Activated gamma-delta T cell (primary cell): ENCODE measurements at places on chromosomes 3 and 15.

GRCh38 chr3:186821429-186822387 lies 15.4 kb upstream of the RFC4 start:
- DNase-seq, result no peak

DNA sequence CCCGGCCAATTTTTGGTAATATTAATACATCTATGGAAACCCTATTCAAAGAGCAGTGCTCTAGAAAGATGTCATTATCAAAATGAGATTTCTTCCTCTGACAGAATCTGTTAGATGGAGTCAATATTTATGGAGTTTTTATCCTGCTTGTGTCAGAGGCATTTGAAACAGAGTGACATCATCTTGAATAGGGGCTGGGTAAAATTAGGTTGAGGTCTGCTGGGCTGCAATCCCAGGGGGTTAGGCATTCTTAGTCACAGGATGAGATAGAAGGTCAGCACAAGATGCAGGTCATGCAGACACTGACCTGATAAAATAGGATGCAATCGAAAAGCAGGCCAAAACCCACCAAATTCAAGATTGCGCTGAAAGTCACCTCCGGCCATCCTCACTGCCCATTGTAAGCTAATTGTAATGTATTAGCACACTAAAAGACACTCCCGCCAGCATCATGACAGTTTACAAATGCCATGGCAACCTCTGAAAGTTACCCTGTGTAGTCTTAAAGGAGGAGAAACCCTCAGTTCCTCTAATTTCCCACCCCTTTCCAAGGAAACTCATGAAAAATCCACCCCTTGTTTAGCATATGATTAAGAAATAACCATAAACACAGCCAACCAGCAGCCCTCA lies 27.3 kb upstream of the CCDC50 start:
- no peak for DNase-seq

GRCh38 chr3:195805181-195805580 lies 6.5 kb downstream of the MUC4 start:
- no peak for DNase-seq

- no peak for DNase-seq
These were observed 1.2 kb downstream of the CSNK1G1 start for GRCh38 chr15:64354688-64355344.

DNA sequence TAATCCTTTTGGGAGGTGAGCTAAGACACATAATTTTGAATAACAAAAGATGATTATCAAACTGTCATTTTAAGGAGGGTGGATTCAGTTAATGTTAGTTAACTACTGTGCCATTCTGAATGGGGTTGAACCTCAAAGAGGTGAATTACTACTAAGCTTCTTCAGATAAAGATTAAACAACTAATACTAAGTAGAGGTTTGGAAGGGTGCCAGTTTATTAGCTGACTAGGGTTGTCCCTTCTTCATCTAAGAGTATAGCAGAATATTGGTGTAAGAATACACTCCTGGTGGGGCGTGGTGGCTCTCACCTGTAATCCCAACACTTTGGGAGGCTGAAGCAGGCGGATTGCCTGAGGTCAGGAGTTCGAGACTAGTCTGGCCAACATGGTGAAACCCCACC lies 123.1 kb upstream of the LRRFIP2 start:
- no peak for DNase-seq

GRCh38 chr3:99242271-99242670 lies 340.8 kb upstream of the DCBLD2 start:
- no peak for DNase-seq

- no peak for DNase-seq
These were observed 13.1 kb upstream of the ANP32A start for GRCh38 chr15:68833700-68834331.
